ENCODE measurements at places on chromosomes 6 and 20.

DNA sequence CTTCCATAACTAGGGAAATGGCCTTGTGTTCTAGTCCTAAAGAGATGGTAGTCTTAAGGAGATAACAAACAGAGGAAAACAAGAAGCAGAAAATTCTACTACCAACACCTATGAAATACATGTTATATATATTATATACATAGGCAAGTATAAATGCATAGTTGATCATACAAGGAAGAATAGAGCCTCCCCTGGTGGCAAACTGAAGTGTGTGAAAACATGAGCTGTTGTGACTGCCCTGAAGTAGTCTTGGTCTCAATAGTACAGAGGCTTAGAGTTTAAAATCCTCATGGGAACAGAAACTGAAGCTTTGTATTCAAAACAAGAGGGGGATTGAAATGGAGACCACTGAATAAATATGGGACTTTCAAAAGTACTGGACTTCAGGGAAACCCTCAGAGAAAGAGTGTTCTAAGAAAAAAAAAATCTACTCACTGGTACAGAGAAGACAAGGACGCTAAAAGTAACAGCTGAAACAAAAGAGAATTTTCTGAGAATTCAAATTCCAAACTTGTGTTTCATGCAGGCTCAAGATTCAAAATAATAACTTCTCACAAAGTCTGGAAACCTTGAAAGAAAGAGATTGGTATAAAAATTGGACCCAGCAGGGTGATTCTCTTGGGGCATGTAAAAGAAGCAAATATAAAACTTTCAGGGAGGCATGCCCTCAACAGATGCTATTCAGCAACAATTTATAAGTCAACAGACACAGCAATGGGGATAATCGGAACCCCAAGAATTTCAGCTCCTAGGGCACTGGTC is 59.7 kb upstream of the SAMD3 start:
- H3K36me3 ChIP-seq, result no peaks in the 10 kb centered on the region
- H3K4me1 ChIP-seq, result no peaks in the 10 kb centered on the region
- no peak for DNase-seq
- H3K27ac ChIP-seq, result no peak overlapping the region
- no peak overlapping the region for H3K4me3 ChIP-seq

DNA sequence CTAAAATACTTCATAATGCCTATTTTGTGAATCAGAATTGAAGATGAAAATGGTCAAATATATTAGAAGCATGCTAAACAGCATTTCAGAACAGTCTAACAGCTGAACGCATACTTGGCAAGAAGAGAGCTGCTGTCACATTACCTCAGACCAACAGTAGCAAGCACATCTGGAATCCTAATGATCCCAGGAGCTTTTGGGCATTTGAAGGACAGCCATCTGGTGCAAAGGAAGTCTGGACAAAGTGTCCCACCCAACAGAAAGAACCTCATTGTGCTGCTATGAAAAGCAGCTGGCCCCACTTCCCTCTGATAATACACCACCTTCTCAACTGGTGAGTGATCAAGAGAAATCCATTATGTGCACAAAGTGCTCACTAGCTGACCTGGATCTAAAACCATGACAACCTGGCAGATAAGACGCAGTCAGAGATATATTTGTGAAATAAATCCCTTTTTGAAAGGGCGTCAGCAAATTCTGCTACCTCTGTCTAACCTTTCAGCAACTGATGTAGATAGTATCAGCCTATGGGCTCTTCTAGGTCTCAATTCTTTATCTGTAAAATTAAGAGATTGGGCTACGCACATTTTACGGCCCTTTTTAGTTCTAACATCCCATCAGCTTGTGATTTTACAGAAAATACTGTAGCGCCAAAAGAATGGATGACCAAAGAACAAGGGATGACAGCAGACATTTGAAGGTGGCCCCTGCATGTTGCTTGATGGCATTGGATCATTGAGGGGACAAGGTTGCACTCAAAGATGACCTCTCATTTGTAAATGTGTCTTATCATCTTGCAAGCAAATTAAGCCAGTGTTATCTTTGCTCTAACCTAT is 78.7 kb downstream of the SGK1 start:
- no peak overlapping the region for H3K27ac ChIP-seq
- no peaks in the 10 kb centered on the region for H3K36me3 ChIP-seq
- DNase-seq, result no peak
- H3K4me1 ChIP-seq, result no peaks in the 10 kb centered on the region
- no peak overlapping the region for H3K4me3 ChIP-seq

GRCh38 chr6:43510827-43511163 is 649 bp upstream of the LRRC73 start:
- peaks cover 48% of the 10 kb centered on the region for H3K36me3 ChIP-seq
- peaks cover 23% of the 10 kb centered on the region for H3K27me3 ChIP-seq
- H3K27ac ChIP-seq, result no peak overlapping the region
- H3K4me1 ChIP-seq, result peaks cover 4% of the 10 kb centered on the region

DNA sequence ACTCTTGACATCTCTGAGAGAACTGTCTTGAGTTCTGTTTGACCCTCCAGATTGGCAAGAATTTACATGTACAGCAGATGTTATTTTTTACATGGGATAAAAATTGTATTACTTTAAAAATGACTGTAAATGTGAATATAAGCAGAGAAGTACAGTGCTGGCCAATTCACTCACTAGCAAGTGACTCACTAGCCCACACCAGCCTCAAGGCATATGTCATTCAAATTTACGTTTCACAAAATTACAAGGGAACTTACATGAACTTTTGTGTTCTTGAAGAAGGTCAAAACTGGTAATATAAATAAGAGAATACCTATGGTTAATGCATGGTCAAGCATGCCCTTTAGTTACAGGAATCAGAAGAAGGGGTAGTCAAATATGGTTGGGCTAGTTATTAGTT is 54.0 kb upstream of the HMGCLL1 start:
- H3K36me3 ChIP-seq, result no peaks in the 10 kb centered on the region
- H3K4me3 ChIP-seq, result no peak overlapping the region
- DNase-seq, result no peak
- H3K27ac ChIP-seq, result no peak overlapping the region
- no peaks in the 10 kb centered on the region for H3K4me1 ChIP-seq

- DNase-seq, result no peak
- H3K36me3 ChIP-seq, result no peaks in the 10 kb centered on the region
- no peaks in the 10 kb centered on the region for H3K27me3 ChIP-seq
Measured at GRCh38 chr6:11067348-11067747, 23.2 kb upstream of the ELOVL2 start.

DNA sequence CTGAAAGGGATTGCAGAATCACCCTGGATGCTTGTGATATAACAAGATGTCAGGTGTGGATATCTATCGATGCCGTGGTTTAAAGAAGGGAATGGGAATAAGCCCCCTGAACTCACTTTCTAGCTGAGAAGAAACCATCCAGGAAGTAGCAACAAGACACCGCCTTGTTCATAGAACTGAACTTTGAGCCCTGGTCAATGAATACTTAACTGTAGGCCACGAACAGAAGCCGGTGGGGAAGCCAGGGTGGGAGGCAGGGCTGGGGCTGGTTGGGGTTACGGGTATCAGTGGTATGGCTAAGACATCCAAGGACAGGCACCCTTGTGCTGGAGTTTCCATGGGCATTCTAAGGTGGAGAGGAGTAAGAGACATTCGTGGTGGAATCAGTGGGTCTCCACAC is 61.0 kb downstream of the UST start:
- no peak for DNase-seq
- no peak overlapping the region for H3K4me3 ChIP-seq
- H3K4me1 ChIP-seq, result no peaks in the 10 kb centered on the region
- no peaks in the 10 kb centered on the region for H3K36me3 ChIP-seq
- H3K27me3 ChIP-seq, result no peaks in the 10 kb centered on the region
- no peak overlapping the region for H3K27ac ChIP-seq

DNA sequence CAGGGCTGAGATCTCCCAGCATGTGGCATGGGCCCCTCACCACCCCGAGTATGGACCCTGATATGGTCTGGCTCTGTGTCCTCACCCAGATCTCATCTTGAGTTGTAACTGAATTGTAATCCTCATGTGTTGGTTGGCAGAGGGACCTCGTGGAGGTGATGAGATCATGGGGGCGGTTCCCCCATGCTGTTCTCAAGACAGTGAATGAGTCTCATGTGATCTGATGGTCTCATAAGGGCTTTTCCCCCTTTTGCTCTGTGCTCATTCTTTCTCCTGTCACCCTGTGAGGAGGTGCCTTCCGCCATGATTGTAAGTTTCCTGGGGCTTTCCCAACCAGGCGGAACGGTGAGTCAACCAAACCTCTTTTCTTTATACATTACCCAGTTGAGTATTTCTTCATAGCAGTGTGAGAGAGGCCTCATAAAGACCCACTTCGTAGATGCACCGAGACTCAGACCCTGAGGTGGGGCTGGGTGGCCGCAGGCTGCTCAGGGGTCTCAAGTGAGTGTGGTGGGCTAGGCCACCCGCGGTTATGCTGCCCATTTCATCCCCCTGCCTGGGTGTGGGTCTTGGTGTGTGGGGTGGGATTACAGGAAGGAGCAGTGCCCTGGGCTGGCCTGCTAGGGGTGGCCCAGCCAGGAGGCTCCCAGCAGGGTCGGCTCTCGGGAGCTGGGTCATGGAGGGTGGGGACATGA is 26.2 kb upstream of the GATA5 start:
- H3K27ac ChIP-seq, result no peak overlapping the region
- no peak for DNase-seq
- no peak overlapping the region for H3K4me3 ChIP-seq
- H3K4me1 ChIP-seq, result peaks cover 9% of the 10 kb centered on the region
- no peaks in the 10 kb centered on the region for H3K36me3 ChIP-seq
- peaks cover 5% of the 10 kb centered on the region for H3K27me3 ChIP-seq

GRCh38 chr20:37355252-37356180 is 9.6 kb downstream of the SRC start:
- H3K4me1 ChIP-seq, result no peaks in the 10 kb centered on the region
- peaks cover 51% of the 10 kb centered on the region for H3K36me3 ChIP-seq
- peak; percentile 26 for DNase-seq
- no peak overlapping the region for H3K27ac ChIP-seq
- no peak overlapping the region for H3K4me3 ChIP-seq

DNA sequence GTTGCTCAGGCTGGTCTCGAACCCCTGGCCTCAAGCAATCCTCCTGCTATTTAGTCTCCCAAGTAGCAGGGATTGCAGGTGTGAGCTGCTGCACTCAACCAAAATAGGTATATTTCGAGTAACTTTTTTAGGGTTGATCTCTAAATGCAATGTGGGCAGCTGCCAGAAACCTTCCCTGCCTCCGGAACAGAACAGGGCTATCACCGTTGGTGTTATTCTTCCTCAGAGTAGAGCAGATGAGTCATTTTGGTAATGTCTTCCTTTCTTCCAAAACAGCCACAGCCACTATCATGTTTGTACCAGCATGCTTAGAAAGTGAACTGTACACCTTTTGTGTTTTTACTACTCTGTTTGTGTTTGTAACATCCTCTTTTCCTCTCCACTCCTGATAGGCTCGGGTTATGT is 44.1 kb downstream of the SNX9 start:
- H3K4me1 ChIP-seq, result no peaks in the 10 kb centered on the region
- DNase-seq, result no peak
- no peak overlapping the region for H3K27ac ChIP-seq
- H3K36me3 ChIP-seq, result peaks cover 23% of the 10 kb centered on the region

GRCh38 chr6:157061770-157062594 is 261.3 kb downstream of the TMEM242 start:
- no peaks in the 10 kb centered on the region for H3K27me3 ChIP-seq
- no peak overlapping the region for H3K4me3 ChIP-seq
- no peaks in the 10 kb centered on the region for H3K4me1 ChIP-seq

DNA sequence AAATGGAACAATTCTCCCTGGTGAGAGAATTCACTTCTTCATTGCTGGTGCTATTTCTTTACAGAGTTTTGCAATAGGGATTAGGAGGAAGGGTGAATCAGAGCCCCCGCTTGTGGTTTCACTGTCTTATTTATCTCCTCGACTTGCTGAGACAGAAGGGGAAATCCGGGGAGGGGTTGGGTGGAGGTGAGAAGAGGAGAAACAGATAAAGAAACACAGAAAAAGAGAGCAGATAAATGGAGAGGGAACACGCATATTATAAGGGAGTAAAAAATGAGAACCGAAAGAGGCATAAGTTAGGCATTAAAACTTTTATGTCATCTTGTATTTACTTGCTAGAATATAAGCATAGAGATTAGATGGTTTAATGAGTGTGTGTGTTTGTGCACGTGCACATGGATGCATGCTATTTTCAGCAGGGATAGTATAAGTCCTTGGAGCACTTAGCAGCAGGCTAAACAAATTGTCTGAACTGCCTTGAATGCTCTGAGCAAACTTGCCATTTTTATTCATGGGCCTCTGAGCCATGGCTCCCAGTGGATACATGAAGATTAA is 105.0 kb downstream of the OLIG3 start:
- H3K36me3 ChIP-seq, result no peaks in the 10 kb centered on the region
- no peak overlapping the region for H3K4me3 ChIP-seq
- no peak overlapping the region for H3K27ac ChIP-seq
- no peaks in the 10 kb centered on the region for H3K4me1 ChIP-seq

GRCh38 chr6:65816991-65817390 is 110.0 kb upstream of the EYS start:
- no peak for DNase-seq
- no peaks in the 10 kb centered on the region for H3K27me3 ChIP-seq
- H3K4me1 ChIP-seq, result no peaks in the 10 kb centered on the region
- H3K4me3 ChIP-seq, result no peak overlapping the region
- H3K36me3 ChIP-seq, result no peaks in the 10 kb centered on the region
- no peak overlapping the region for H3K27ac ChIP-seq

- no peak overlapping the region for H3K4me3 ChIP-seq
- H3K4me1 ChIP-seq, result no peaks in the 10 kb centered on the region
- H3K36me3 ChIP-seq, result no peaks in the 10 kb centered on the region
- H3K27ac ChIP-seq, result no peak overlapping the region
- no peaks in the 10 kb centered on the region for H3K27me3 ChIP-seq
Measured at GRCh38 chr6:167546611-167547327, 221.9 kb downstream of the TTLL2 start.

- no peak overlapping the region for H3K4me3 ChIP-seq
- no peaks in the 10 kb centered on the region for H3K4me1 ChIP-seq
- DNase-seq, result no peak
Measured at GRCh38 chr20:40931410-40932044, 97.1 kb upstream of the TOP1 start.

DNA sequence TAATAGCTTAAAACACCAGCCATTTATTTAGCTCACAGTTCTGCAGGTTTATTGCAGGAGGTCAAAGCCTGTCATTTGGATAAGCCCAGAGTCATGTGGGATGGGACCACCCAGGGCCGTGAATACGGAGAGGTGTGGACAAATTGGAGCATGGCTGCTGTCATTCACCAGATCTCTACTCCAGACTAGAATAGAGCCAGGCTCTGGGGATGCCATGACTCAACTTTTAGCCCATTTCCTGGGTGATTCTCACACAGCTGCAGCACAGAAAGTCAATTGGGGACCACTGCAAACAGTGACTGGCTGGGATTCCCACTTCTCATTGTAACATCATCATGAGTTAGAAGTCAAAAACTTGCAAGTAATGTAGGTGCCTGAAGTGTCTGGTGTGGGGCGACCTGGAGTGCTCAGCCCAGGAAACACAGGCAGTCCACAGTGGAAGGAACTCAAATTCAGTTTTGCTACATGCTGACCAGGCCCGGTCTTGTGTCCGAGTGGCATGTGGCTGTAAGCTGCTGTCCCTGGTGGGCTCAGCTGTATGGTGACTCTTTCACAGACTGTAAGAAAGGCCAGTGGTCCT is 174.3 kb downstream of the SCP2D1 start:
- H3K36me3 ChIP-seq, result no peaks in the 10 kb centered on the region
- no peak for DNase-seq
- no peak overlapping the region for H3K27ac ChIP-seq
- H3K27me3 ChIP-seq, result no peaks in the 10 kb centered on the region
- no peak overlapping the region for H3K4me3 ChIP-seq

- DNase-seq, result no peak
- H3K4me3 ChIP-seq, result no peak overlapping the region
- H3K27ac ChIP-seq, result peak overlapping the region; percentile 46
- H3K27me3 ChIP-seq, result peaks cover 37% of the 10 kb centered on the region
- H3K4me1 ChIP-seq, result peaks cover 12% of the 10 kb centered on the region
- no peaks in the 10 kb centered on the region for H3K36me3 ChIP-seq
Measured at GRCh38 chr6:43277643-43278523, 20.2 kb upstream of the SLC22A7 start.

All from endodermal cell (in vitro differentiated cells).